ENCODE measurements at places on chromosomes 12 and 14.

GRCh38 chr12:115998119-115998633 lies 279.3 kb downstream of the MED13L start:
- peak; percentile 56 for DNase-seq

- DNase-seq: peak; percentile 65
Measured at GRCh38 chr14:23352506-23353432, at the start of gene SLC22A17. TSS of gene SLC22A17 (minus strand) at chr14:23352887.

DNA sequence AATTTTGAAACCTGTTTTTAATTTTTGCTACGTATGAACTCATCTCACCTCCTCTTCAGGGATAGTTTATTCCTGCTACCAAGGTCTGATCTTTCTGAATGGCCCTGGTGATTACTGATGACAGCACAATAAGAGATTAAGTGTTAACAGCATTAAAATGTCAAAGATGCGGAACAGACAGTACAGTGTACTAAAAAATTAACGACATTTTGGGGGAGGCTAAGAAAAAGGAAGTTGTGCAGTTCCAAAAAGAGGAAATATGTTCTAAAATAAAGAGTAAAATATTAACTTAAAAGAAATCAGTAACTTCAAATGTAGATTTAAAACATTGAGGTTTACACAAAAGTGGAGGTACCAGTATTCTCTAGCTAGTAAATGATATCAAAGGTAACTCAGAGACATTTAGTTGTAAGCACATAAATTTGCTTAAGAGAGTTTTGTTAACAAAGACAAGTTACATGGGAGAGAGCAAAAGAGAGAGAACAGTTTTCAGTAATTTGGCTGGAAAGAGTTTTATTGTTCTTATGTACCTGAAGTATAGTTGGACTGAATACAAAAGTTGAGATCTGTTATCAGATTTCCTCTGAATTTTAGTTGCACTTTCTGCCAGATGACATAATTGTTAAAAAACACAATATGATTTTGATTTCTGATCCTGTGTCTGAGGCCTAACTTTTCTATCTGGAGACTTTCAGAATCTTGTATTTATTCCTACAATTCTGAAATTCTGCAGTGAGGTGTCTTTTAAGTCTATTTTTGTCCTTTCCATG lies 4.2 kb upstream of the CLECL1 start:
- DNase-seq: no peak

DNA sequence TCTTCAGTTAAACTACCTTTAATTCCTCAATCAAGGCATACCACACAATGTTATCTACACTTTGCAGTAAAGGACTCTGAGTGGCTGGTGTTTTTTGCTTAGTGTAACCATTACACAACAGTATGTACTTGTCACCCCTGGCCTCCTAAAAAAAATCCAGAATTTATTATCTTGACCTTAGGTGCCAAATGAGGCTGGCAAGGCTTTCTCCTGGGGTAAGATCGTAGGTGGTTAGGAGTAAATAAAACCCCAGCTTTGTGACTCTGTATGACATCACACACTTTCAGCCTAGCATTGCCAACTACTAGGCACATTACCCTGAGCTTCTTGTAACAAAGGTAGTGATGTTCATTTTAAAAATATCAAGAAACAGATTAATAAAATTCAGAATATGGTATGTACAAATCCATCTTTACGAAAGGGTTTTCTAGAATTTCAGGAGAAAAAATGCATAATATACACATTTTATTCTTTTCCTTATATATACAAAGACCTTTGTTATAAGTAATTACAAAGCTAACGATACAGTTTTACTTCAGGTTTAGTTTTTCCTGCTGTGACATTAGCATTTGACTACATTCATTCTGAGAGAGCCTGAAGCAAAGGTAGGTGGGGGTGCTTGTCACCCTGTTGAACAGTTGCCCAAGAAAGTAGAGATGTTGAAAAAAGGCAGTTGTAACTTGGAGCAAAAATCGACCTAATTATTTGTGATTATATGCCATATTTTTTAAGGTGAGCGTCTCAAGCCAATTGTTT lies 13.5 kb downstream of the TCL1A start:
- no peak for DNase-seq

GRCh38 chr12:95002754-95003153 lies 743 bp downstream of the NDUFA12 start:
- no peak for DNase-seq

DNA sequence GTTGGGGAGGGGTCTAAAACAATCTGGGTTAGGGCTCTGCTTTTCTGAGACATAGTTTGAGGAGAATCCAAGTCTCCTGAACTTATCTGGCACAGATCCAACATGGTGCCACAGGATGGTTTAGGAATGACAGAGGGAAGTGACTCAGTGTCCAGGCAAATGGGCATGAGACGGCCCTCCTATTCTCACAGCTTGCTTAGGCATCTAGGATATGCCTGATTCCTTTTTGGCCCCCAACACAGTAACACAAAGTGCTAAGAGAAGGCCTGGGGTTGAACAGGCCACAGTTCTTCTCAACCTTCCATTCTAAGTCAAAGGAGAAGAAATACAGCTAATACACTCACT lies 117.7 kb downstream of the ZFP36L1 start:
- peak; percentile 67 for DNase-seq

DNA sequence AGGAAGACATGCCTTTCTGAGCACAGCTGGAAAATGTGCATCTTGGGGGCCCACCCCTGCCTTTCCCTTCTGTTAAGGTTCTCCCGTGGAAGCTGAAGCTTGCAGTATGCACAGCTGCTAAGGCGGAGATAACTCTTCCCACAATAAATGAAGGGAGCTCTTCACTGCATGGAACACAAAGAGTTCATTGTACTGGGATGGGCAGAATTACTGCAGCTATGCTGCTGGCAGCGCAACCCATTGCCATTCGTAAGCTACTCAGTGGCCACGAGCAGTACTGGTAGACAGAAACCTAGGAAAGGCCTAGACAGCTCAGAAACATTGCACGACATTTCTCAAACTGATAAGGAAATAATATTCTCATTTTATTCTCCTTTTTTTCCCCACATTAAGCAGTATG lies 310.2 kb downstream of the MDGA2 start:
- no peak for DNase-seq

- no peak for DNase-seq
Measured at GRCh38 chr12:51527966-51528365, 63.1 kb upstream of the SCN8A start.

DNA sequence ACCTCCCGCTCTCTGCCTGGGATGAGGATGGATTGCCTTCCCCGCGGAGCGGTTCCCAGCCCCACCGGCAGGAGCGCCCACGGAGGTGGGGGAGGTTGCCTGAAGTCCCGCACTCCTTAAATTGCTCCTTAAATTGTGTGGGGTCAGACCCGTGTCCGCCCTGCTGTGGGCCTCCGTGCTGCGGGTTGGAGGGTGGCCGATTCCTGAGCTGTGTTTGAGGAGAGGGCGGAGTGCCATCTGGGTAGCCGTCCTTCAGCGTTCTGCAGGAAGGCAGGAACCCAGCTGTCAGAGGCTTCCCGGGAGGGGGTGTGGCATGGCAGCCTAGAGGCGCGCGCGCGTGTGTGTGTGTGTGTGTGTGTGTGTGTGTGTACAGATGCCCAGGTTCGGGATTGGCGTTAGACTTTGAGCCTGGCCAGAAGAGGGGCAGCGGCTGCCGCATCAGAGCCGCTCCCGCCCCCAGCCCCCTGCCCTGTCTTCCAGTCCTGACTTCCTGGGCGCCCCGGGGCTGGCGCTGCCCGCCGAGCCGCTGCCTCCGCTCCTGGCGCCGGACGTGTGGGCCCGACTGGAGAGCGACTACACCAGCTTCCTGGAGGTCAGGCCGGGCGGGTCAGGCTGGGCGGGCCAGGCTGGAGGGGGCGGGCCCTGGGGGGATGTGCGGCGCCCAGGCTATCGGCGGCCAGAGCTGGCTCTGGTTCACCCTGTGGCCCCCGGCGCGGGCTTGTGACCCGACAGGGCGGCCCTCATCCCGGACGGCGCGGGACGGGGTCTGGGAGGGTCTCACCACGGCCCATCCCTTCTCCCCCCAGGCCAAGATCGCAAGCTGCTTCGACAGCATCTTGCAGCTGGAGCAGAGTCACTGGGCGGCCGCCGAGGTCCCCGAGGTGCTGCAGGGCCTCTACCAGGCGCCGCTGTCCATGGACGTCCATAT lies 9.2 kb downstream of the EXOC3L4 start:
- peak; percentile 27 for DNase-seq

DNA sequence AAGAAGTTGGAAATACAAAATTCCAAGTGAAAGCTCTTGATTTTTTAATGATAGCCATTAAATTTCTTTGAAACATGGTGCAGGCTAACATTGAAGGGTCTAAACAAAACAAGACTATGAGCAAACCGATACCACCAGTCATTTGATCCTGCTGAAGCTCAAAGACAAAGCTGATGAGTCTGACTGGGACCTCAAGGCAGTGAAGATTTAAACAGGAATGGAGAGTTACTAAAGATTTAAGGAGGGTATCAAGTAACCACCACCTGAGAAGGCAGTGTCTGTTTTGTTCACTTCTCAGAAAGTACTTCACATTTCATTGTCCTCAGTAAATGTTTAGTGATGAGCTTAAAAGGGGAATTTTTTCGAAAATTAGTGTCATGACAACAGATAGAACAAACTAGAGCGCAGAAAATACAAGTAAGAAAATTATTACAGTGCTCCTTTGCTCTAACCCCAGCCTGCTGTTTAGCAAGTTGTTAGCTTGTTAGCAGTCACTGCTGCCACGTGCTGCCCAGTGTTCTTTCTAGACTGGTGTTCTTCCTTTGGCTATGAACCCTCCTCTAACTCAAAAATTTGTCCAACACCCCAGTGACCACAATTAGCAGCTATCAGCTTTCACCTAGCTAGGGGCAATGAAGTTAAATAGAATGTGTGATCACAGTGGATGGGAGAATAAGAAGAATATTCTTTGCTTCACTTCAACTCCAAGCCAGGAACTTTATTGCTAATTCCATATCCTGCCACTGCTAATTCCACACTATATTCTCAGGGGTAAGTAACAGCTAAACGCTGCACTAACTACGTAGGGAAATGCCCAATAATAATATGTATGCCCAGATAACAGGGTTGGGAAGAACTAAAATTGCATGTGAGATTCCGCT lies 41.1 kb downstream of the YAF2 start:
- DNase-seq: no peak

- DNase-seq: no peak
Measured at GRCh38 chr14:88196116-88196890, 126.8 kb downstream of the KCNK10 start.

GRCh38 chr14:55274146-55274545 lies 2.9 kb downstream of the FBXO34 start:
- peak; percentile 33 for DNase-seq

DNA sequence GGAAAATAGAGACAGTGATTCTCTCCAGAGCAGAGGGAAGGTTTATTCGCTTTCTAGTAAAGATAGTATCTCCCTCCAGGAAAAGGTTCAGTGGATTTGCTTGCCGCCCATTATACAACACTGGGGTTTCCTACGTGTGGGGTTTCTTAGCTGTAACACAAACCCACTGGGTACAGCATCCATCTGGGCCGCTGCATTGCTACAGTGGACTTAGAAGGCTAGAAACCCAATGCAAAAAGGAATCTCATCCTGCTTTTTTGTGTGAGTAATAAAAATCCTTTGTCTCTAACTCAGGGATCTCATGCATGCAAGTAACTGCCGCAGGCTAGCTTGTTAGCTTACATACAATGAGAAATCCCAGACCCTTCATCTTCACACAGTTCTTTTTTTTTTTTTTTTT lies 67.1 kb upstream of the BCL2L14 start:
- DNase-seq: no peak

GRCh38 chr14:73627151-73627558 lies 14.8 kb downstream of the ACOT6 start:
- no peak for DNase-seq

- peak; percentile 51 for DNase-seq
Measured at GRCh38 chr12:9707864-9708808, 24.8 kb downstream of the CLECL1 start.

DNA sequence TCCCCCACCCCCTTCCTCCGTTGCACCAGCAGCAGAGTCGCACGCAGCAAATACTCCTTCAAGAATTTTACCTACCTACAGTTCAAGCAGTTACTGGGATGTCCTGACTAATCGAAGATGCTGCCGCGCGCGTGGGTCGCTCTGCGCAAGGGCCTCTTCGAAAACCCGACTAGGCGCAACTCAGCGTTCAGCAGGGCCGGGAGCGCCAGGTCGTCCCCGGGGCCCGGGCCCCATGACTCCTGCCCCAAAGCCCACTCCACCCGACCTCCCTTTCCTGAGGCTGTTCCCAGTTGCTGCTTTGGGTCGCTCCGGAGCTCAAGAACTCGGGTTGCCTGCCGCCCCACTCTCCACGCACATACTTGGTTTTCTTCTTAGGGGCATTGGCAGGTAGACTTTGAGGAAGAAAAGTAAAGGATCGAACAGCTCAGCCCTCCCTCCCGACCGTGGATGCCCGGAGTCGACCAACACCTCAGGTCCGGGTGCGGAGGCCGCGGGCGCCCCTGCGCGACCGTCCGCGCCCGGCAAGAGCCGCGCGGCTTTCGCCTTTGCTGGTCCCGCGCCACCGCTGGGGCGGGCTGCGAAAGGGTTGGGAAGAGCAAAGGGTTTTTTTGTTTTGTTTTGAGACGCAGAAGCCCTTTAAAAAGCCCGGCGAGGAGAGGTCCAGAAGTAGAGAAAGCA lies 1.9 kb downstream of the BMP4 start:
- DNase-seq: no peak

- DNase-seq: no peak
Measured at GRCh38 chr14:97704316-97704885, 907.2 kb downstream of the VRK1 start.

GRCh38 chr12:113794774-113795173 lies 171.4 kb downstream of the RBM19 start:
- DNase-seq: no peak

- no peak for DNase-seq
Measured at GRCh38 chr12:127628645-127629044, 638.3 kb upstream of the TMEM132C start.

DNA sequence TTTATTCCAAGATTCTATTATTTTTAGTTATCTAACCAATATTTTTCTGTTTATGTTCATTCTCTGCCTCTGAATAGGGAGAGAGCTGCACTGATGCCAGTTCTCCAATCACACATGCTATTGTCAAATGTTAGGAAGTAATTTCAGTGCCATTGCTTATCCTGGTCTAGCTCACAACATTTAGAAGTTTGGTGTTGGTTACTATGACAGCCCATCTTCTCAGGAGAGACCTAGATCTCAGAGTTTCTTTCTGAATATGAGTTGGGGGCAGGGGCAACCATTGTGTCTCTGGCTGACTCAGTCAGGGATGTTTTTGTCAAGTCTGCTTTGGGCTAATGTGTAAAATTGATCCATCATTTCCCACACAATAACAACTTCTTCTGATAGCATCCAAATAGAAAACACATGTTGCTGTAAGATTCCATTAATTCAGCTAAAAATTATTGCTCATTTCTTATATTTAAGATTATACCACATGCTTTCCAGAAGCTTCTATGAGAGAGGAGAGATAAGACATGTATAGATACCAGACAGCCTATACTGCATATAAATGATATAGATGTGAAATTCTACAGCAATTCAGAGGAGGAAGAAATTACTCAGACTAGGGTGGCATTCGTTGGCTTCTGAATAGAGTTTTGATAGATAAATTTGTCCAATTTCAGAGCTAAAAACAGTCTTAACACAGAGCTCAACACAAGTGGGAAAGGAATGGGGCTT lies 64.8 kb downstream of the DACT1 start:
- no peak for DNase-seq

All from bronchial epithelial cell (primary cell).